ENCODE measurements at places on chromosomes 16 and 17.

DNA sequence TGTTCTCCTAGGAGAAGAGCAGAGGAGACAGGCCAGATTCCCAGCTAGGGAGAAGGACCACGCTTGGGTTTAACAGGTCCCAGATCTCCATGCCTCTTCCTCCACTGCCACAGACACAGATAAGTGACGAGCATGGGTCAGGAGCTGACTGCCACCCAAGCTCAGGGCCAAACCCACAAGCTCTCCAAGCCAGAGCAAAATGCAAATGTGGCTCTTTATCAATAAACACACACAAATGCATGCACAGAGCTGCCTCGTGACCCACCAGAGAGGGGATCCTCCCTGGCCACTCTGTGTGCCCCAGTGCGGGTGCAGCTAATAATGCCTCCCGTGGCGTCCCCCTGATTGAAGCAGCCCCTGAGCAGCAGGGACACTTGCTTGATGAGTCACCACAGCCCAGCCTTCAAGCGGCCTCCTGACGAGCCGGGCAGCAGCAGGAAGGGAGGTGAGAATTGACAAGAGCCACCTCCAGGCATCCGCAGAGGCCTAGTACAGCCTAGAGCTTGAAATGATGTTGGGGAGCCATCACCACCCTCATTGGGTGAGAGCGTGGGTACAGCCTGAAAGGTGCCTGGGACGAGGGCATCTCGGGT is 143.9 kb downstream of the CCDC182 start:
- no peak for DNase-seq

GRCh38 chr17:59298521-59298920 is 32.9 kb upstream of the YPEL2 start:
- DNase-seq = no peak

- no peak for DNase-seq
Observed at GRCh38 chr16:82497139-82497538, 129.6 kb upstream of the CDH13 start.

- DNase-seq = no peak
Observed at GRCh38 chr17:4006745-4007211, 42.5 kb upstream of the ATP2A3 start.

DNA sequence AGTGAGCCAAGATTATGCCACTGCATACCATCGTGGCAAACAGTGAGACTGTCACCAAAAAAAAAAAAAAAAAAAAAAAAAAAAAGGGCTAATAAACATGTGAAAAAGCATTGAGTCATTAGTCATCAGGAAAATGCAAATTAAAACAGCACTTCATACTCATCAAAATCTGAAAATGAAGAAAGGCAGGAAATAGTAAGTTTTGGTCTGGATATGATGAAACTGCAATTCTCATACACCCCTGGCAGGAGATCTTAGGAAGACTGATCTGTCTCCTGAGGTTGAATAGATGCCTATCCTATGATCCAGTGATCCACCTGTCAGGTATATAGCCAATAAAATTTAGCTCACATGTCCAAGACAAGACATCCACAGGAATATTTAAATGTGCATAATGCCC is 212.7 kb downstream of the CPPED1 start:
- DNase-seq = no peak

DNA sequence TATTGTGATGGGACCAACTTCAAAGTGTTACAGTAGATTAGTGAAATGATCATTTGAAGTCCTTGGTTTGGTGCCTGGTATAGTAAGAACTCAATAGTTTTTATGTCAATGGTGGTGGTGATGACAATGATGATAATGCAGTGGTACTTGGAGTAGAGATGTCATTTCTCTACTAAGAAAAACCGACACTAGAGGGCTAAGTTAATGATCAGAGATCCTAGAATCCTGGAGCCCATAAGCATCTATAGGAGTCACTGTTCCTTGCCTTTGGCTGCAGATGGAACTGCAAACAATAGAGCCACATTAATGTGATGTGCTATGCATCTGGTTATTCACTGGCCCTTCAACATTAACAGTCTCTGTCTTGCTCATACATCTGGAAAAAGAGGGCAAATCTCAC is 103.8 kb downstream of the ANKFN1 start:
- DNase-seq = no peak

DNA sequence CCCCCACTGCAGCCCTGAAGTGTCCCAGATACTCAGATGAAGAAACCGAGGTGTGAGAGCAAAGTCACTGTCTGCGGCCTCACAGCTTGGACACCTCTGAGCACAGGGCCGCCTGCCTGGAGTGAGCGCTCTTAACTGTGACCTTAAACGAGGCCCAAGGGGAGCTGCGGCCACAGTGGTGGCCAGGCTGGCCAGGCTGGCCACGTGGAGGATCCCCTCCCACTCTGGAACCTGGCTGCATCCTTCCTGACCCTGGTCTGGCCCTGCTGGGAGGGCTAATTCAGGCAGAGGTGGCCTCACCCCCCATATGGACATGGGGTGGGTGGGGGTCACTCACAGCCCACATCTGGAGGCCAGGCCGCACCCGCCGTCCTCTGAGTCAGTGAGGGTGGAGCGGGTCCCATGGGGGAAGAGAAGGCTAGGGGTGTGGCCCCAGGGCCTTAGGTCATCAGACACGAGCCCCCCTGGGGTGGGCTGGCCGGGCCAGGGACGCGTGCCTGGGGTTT is 6.6 kb downstream of the VASN start:
- no peak for DNase-seq
